CD4-positive, alpha-beta T cell treated with Interleukin-2 at 100 ng/mL for 4 hours (primary cell): ENCODE measurements at places on chromosomes 12 and 14.
A peak's percentile ranks its signal among the peaks of the same experiment; 100 is the strongest.

DNA sequence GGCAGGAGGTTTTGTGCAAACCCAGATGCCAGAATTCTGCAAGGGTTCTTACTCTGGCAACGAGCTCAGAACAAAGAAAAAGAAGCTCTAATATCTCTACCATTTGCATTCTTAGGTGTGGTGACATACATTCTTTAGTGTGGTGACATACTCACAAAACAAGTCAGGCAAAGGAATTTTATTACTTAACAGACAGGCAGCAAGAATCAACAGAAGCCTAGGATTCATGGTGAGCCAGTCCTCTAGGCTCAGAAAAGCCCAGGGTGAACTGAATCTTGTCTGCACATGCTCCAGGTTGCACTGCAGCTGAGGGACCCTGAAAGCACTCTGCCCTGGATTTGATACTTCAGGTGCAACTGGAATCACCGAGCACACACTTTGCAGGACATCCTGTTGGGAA is 122.4 kb upstream of the PTPRQ start:
- no peak for DNase-seq

DNA sequence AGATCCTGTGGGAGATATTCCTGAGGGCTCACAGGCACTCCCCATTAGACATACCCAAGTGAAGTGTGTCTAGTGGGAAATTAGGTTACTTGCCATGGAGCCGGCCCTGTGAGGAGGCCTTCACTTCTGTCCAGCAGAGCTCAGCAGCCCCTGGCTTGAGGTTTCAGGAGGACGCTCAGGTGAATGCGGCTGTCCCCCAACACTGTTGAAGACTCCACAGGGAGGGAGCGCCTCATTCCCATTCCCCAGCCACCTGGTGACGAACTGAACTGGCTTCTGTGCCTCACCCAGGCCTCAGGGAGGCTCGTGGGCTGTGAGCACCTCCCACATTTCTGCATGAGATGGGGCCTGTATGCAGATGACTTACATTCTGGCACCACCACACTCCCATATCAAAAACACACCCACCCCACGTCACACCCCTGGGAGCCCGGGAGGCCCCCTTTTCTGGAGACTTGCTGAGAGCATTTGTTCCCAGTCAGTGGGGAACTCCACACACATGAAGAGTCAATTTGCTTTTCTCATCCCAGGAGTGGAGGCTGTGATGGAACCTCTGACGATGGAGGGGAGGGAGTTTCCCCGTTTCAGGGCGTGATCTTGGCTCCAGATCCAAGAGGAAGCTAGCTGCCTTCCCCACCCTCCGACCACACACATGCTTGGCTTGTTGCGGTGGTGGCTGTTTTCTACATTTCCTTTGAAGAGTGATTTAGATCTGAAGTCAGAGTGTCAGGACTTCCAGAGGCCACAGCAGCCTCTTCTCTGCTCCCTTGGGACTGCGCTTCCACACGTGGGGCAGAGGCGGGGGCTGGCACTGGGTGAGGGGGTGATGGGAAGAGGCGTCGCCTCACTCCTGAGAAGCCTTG is 120.7 kb downstream of the ADGRD1 start:
- DNase-seq = no peak

GRCh38 chr14:45249856-45250575 is 3.0 kb downstream of the MIS18BP1 start:
- DNase-seq = no peak

GRCh38 chr14:97781961-97782360 is 984.8 kb downstream of the VRK1 start:
- no peak for DNase-seq

DNA sequence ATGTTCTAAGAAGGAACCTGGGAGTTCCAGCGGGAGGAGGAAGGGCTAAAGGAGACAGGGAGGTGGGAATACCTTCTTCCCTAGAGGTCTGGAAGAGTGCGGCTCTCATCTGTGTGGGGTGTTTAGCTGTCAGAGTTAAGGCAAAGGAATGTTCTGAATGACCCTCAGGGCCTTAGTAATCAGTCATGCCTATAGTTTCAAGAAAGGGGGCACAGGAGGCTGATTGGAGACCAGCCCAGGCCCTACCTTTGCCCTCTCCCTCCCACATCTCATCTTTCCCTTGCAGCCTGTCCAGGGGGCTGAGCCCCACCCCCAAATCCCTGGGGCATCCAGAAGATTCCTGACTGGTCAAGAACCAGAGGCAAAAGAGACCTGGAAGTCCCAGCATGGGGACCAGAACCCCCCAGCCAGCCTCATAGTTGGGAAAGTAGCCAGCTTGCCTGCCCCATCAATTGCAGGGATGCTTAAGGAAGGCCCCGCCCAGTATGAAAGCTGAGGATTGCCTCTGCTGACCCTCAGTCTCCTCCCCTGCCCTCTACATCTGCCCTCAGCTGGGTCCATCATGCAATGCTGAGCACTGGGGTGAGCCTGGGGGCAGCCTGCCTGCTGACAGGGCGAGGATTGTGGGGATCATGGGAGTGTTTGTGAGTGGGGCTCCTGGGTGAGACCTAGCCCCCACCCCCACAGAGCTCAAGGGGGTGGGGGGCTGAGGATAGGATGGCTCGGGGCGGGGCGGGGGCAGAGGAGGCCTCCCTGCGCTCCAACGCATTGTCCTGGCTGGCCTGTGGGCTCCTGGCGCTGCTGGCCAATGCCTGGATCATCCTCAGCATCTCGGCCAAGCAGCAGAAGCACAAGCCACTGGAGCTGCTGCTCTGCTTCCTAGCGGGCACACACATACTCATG is 1.8 kb downstream of the GPR162 start:
- DNase-seq = no peak

- no peak for DNase-seq
Measured at GRCh38 chr12:15225136-15225862, 4.1 kb upstream of the RERG start.

GRCh38 chr12:2537868-2538541 is 256.8 kb upstream of the FKBP4 start:
- no peak for DNase-seq

GRCh38 chr14:65696801-65697200 is 284.3 kb downstream of the FUT8 start:
- no peak for DNase-seq

- DNase-seq = no peak
Measured at GRCh38 chr14:39203659-39204606, 28.9 kb downstream of the PNN start.

DNA sequence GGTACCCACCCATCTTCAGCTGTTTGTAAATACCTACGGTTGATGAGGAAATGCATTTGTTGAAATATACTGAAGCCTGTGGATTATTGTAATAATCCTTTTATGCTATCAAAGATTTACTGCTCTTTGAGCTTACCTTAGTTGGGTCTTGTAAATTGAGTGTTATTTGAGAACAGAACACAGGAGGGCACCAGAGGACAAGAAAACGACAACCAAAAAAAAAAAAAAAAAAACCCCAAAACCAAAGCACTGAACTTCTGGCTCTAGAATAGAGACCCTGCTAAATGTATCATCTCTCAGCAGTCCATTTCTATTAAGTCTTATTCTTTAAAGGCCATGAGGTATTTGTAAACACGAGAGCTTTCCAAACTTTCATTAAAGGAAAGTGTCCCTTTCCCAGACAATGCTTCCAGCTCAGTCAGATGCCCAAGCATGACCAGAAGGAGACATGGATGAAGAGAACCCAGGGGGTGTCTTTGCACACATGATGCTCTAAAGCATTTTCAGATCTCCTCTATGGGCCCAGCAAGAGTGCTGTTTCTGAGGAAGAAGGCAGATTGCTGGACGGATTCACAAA is 763.9 kb downstream of the NRXN3 start:
- no peak for DNase-seq

DNA sequence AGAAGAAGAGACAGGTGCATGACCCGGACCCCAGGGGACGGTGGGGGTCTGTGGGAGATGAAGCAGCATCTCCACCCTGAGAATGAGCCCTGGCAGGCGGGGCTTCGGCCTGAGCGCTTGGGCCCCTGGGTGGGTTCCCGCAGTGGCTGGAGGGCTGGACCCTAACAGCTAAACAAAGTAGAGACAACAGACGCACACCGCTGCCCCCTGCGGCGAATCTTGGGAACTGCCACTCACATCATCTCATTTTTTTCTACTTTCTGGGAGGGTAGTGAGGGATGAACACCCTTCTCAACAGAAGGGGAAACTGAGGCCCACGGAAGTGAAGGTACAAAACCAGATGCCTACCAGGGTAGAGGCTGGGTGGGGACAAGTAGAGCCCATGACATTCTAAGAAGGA is 104.7 kb downstream of the RFLNA start:
- peak; percentile 22 for DNase-seq

DNA sequence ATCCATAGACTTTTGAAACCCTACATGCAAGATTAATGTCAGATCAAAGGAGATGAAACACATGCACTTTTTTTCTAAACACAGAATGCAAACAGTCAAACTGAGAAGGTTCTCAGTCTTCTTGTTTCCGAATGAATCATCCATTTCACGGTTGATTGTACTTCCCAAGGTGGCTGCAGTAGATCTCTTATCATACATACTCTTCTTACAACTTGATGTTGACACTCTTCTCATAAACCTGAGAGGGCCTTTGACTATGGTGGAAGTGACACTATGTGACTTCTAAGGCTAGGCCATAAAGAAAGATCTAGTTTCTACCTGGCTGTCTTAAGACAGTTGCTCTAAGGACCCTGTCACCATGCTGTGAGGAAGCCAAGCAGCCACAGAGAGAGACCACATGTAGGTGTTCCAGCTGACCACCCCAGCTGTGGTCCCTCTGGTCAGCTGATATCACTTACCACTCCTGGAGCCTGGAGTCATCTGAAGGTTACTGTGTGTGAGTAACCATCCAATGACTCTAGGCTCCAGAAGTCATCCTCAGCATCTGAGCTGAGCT is 67.2 kb upstream of the HMGA2 start:
- DNase-seq = no peak

DNA sequence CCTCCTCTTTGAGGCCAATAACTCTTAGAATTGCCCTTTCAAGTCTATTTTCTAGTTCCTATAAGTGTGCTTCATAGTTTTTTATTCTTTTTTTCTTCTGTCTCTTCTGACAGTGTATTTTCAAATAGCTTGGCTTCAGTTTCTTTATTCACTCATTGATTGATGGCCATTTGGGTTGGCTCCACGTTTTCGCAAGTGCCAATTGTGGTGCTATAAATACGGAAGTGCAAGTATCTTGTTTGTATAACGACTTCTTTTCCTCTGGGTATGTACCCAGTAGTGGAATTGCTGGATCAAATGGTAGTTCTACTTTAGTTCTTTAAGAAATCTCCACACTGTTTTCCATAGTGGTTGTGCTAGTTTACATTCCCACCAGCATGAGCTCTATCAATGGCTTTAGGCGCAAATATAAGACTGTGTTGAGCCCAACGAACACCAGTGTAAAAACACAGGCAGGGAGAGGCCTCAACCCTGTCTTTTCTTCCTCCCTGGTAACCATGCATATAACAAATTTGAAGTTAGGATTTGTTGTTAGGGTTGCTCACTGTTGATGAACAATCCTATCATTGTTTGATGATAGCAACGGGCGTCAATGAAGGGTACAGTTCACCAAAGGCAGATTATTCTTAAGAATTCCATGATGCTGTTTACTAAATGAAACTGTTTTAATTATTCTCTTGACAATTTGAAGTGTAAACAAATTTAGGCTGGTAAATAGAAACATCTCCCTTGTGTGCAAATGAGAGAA is 13.3 kb upstream of the LMNTD1 start:
- no peak for DNase-seq

DNA sequence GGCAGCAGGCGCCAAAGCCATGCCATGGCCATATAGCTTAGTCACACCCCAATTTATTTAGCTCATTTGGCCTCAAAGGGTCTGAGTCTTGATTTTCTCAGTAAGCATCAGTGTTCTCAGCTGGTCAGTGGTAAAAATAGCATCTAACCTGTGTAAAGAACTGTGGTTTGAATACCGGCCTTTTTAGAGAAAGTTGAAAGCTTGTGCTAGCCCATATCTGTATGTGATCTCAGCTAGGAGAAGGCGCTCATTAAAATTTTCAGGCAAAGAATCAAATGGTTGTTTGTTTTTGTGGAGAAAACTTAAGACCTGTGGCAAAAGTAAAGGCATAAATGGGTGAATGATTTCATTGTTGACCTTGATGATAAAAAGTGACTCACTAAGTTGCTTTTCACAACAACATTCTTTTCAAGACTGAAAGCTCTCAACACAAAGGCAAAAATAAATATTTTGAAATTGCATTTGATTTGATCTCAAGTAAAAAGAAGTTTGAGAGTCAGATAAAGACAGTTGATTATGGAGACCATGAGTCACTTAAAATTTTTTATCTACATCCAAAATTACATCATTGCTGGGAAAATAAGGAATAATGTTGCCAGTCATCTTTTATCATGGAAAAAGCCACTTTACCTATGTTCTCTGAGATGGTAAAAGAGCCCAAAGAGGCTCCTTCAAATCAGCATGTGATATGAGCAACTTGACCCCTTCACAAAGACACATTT is 128.5 kb upstream of the RGS6 start:
- DNase-seq = no peak

GRCh38 chr12:97435153-97435552 is 27.5 kb upstream of the RMST start:
- no peak for DNase-seq

- DNase-seq = no peak
Measured at GRCh38 chr12:80627782-80628181, 79.7 kb upstream of the MYF6 start.
